ENCODE measurements at places on chromosomes 16 and 17.

- no peak for DNase-seq
Measured at GRCh38 chr17:2751491-2751890, 2.0 kb upstream of the CCDC92B start.

DNA sequence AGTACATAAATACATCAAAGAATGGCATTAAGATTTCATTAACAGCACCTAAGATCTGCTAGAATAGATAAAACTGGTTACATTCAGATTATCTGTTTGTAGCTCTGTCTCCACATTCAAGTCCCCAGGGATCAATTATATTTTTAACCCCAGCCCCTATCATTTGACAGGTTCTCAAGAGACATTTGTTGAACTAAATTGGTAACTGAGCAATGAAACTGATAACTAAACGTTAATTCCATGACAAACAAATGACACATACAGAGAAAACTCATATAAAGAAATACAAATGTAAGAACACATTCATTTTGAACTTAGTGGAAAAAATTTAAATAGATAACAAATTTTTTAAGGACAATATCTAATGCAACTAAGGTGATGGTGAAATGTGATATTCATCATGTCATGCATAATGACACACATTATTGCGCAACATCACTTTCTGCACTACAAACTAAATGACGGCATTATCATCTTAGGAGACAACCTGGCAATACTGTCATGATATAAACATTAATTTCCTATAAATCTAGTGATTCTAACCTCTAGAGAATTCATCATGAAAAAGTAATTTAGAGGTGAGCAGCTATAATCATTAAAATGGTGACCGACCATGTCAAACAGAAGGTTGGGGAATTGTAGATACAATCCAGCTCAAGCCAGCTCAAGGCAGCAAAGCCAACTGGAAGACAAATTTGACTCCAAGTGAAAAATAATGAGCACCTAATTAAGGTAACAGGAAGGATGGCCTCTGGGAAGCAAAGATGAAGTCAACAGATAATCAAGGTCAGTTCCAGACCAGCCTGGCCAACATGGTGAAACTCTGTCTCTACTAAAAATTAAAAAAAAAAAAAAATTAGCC, 9.5 kb downstream of the ARHGAP17 start:
- DNase-seq: no peak

GRCh38 chr17:60165223-60165622, 15.4 kb downstream of the CA4 start:
- DNase-seq: no peak

DNA sequence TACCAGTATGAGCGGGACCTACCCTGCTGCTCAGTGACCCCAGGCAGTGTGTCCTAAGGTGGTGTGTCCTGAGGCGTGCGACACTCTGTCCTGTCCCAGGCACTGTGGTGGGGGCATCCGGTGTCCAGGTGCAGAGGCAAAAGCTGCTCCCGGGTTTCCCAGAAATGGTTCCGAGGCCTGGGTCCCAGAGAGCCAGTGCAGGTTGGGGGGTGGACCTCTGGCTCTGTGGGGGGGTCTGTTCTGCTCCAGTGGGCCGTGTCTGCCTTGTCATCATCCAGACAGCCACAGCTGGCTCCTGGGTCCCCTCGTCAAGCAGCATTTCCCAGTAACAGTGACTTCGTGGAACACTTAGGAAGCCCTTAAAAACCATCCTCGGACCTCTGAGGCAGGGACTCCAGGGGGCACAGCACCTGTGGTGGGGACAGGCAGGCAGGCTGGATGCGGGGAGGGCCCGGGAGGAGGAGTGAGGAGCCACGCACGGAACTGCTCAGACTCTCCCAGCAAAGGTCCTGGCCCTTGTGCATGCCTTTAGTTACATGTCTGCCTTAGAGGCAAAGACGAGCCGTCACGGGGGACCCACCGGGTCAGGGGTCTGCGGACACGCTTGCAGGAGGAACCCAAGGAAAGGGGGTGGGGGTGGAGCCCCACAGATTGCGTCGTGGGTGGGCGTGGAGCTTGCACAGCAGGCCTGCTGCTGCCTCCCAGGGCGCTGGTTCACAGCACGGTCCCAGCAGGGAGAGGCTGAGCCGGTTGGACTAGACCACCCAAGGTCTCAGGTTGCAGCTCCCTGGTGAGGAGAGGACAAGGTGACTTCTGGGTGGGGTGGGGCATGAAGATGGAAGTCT, 5.6 kb downstream of the SLC16A3 start:
- DNase-seq: no peak

DNA sequence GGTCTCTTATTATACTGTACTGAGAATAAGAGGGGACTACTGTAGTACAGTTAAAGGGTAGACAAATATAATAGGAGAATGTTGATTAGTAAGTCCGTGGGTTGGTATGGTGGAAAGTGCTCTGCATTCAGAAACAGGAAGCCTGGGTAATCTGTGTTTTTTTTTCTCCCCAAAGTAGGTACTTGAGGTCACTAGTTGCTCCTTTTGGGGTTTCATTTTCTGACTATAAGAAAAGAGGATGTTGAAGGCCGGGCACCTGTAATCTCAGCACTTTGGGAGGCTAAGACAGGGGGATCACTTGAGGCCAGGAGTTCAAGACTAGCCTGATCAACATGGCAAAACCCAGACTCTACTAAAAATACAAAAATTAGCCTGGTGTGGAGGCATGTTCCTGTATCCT, 42.0 kb upstream of the MMD start:
- no peak for DNase-seq

DNA sequence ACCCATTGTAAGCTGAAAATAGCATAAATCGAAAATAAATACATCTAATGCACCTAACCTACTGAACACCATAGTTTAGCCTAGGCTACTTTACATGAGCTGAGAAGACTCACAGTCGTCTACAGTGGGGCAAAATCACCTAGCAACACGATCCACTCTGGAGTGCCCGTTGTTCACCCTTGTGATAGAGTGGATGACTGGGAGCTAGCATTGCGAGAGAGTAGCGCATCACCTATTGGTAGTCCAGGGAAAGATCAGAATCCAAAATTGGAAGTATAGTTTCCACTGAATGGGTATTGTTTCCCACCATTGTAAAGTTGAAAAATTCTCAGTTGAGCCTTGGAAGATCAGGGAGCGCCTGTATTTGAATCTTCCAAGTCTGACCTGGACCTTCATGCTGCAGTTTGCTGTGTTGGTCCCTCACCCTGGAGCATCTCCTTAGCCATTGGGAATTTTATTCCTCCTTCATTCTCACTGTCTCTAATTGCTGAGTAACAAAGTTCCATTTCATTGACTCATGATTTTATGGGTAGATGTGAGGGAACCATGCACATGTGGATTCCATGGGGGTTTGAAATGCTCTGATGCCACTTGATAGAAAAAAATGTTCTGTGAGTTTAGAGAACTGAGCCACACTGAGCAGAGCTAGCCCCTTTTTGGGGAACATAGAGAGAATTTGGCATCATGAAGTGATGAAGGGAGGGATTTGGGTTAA, 19.6 kb downstream of the AKAP1 start:
- no peak for DNase-seq

DNA sequence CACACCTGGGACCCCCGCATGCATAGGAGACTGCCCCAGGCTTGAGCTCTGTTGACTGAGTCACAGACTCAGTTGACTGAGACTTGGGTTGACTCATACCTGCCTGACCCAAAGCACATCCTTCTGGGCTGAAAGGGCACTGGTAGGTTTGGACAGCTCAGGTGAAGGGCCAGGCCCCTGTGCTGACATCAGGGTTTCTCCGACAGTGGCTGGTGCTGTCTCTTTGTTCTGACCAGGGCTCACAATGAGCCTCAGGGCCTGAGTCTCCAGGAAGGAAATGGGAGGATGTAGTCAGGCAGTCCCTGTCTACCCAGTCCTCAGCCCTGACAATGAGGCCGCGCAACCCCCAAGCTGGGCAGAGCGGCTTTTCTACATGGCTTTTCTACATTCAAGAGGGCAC, 6.5 kb downstream of the SPNS2 start:
- DNase-seq: no peak

GRCh38 chr16:84735849-84736586, 36.2 kb downstream of the USP10 start:
- no peak for DNase-seq

GRCh38 chr17:44610871-44611270, 45.4 kb upstream of the MEIOC start:
- no peak for DNase-seq

GRCh38 chr17:82230609-82231311, 1.9 kb downstream of the SLC16A3 start:
- DNase-seq: peak; percentile 94

DNA sequence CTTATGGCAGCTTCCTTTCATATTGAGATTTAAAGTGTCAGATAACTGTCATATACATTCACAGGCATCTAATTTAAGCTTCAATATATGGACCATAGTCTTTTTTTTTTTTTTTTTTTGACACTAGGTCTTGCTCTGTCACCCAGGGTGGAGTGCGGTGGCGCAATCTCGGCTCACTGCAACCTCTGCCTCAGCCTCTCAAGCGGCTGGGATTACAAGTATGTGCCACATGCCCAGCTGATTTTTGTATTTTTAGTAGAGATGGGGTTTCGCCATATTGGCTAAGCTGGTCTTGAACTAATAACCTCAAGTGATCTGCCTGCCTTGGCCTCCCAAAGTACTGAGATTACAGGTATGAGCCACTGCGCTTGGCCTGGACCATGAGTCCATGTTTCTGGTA, 13.6 kb downstream of the CEP95 start:
- no peak for DNase-seq

- DNase-seq: no peak
Measured at GRCh38 chr17:4467287-4467686, 31.4 kb upstream of the SPNS2 start.

- no peak for DNase-seq
Measured at GRCh38 chr17:58468944-58469343, 19.3 kb downstream of the HSF5 start.

- DNase-seq: no peak
Measured at GRCh38 chr16:57060323-57061083, 31.9 kb upstream of the CPNE2 start.

DNA sequence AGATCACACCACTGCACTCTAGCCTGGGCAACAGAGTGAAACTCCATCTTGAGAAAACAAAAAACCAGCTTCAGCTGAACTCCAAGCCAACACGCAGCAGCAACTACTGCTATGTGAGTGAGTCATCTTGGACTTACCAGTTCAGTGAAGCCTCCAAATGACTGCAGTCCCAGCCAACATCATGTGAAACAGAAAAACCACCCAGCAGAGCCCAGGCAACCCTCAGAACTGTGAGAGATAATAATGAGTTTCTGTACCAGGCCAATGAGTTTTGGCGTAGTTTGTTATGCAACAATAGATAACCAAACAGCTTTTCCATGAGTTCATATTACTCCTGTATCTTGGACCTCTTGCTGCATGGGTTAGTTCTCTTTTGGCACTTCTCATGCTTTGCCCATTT, 23.3 kb downstream of the PHF12 start:
- no peak for DNase-seq

DNA sequence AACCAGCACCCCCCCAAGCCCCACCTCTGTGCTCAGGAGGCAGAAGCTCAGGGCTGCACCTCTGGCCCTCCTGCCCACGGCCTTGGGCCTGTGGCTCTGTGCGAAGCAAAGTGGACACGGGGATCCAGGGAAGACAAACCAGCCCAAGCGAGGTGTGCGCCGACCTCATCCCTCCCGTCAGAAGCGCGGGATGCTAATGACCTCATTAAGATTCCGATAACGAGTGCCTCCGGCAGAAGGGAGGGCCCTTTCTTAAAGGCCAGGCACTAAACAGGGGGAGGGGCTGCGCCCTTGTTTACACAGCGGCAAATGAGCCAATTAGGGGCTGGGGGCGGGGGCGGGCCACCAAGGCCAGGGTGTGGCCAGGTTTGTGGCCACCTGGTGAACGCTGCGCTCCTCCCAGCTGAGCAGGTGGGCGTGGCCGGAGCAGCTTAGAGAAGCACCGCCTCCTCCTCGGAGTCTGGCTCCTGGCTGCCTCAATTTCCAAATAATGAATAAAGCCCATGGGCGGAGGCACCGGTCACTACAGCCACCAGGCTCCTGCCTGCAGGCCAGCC, 3.2 kb downstream of the CBX4 start:
- no peak for DNase-seq

- DNase-seq: peak; percentile 92
Measured at GRCh38 chr17:74431568-74432423, at the start of gene GPRC5C. Gene GPRC5C (plus strand): TSS chr17:74432088. CDS start chr17:74439777, 7,689 bp downstream.

DNA sequence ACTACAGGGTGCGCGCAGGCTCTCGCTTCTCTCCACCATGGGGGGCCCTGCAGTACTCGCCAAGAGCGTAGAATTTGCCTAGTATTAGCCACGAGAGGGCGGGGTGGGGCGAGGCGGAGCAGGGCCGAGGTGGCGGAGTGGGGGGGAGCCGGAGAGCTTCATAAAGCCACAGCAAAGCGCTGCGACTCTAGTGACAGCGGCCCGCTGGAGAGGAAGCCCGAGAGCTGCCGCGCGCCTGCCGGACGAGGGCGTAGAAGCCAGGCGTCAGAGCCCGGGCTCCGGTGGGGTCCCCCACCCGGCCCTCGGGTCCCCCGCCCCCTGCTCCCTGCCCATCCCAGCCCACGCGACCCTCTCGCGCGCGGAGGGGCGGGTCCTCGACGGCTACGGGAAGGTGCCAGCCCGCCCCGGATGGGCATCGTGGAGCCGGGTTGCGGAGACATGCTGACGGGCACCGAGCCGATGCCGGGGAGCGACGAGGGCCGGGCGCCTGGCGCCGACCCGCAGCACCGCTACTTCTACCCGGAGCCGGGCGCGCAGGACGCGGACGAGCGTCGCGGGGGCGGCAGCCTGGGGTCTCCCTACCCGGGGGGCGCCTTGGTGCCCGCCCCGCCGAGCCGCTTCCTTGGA, at the start of gene TBX21:
TSS of gene TBX21 (plus strand) at position 190 of the 627 bp plus-strand sequence. CDS start at position 409, 219 bp downstream.
- peak; percentile 69 for DNase-seq

DNA sequence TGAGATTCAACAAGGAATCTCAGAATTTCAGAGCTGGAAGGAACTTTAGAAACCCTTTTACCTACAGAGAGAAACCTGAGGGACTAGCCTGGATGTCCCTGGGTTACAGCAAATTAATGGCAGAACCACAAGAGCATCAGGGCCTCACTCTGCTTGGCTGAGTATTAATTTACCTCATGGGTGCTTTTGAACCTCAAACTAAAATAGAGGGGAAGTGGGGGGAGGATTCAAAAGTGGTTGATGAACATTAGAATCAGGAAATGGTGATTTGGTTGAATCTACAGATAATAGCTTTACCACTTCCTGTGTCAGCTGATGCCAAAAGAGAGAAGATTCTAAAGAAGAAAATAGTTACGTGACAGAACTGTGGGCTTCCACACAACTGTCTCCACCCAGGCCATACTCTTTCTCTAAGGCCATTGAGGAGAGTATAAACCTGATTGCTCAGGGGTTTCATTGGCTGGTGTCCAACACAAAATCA, 11.3 kb upstream of the SKAP1 start:
- DNase-seq: no peak

GRCh38 chr16:86685076-86685475, 106.7 kb downstream of the FOXL1 start:
- DNase-seq: no peak
